ENCODE measurements at places on chromosomes 2 and 18.

DNA sequence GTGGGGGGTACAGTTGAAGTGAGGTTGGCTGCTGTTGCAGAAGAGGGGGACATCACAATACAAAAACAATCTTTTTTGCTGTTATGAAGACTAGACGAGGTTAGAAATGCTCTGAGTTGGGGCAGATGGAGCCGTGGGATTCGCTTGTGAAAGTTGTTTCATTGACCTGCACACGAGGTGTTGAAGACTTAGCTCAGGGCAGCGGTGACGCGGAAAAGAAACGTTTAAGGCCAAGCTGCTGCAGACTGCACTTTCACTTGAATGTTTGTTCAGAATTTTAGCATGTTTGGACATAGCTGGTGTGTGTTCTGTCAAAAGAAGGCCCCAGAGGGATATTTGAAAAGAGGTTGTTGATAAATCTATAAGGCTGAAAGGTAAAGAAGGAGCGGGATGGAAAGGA is 46.3 kb downstream of the MTCL1 start:
- DNase-seq = no peak

DNA sequence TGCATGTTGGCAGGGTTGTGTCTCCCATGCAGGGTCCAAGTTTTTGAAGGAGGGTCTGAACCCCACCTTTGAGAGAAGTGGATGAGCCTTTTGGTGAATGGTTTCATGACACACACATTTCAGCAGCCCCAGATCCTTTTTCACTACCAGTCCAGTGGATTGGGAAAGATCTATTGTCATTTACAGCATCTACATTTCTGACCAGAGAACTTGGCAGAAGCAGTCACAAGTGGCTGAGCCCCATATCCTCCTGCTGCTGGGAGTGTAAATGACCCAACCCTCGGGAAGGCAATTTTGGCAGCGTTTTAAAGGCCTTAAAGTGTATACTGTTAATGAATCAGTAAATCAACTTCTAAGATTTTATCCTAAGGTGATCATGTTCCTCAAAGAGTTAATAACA is 174.1 kb upstream of the RASGRP3 start:
- no peak for DNase-seq

- DNase-seq = no peak
Observed at GRCh38 chr2:97757062-97757461, 43.7 kb downstream of the ZAP70 start.

GRCh38 chr2:65957454-65957853 is 477.5 kb upstream of the MEIS1 start:
- DNase-seq = no peak

- no peak for DNase-seq
Observed at GRCh38 chr2:62163834-62164233, 32.1 kb upstream of the B3GNT2 start.

GRCh38 chr18:53489266-53489665 is 735.2 kb downstream of the MBD2 start:
- DNase-seq = no peak

DNA sequence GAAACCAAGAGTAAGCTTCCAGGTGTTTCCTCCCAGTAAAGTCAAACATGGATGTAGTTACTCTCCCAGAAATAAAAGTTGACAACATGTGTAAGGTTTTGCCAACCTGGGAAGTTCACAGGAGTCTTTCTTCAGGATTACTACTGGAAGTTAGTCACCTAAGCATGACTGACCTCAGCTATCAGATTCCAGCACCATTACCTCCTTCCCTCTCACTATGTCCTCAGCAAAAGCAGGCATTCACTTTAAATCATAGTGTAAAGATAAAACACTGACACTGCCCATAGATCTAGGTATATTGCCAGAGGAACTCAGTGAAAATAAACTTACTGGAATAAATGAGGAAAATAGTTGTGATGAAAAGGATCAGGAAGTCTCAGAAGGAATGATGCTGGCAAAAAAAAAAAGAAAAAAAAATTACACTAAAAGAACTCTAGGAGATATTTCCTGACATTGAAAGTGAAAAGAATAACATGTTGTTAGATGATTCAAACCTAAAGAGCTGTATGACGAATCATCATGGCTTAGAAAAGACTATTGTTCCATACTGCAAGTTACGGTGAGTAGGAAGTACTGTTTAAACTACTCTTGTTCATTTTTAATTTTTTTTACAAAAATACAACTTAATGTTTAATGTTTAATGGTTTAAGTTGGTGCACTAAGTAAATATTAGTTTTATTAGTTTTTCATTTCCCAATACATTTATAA is 484.5 kb upstream of the ZNF804A start:
- DNase-seq = no peak
